Tibial artery (tissue), 4 donors: ENCODE measurements at places on chromosomes 6 and 20.

DNA sequence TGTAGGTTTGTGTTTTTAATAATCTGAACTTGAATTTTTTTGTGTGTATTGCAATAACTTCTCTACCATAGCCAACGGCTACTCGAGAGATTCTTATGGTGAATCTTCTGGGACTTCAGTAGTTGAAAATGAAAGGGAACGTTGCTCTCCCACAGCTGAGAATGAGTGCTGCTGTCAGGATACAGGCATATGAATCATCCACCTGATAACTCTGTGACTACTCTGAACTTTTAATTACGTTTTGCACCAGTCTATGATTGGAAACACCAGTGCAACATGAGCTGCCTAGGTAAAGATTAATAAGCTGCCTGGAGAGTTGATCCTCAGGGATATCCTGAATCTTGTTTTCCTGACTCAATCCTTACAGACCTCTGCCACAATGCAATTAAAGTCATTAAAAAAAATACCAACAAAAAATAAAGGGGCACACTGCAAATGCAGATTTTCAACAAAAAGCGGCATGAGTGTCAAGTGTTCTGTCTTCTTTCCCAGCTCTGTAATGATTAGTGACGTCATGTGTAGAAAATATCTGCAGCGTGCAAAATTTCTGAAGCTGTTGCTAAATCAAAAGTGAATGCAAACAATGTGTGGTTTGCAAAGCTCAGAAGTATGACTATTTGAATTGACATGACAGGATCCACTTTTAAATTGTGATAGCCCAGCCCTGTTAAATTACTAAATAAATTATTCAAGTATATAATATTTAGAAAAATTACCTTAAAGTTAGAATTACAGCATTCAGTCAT, 432.2 kb downstream of the HTR1B start:
- DNase-seq, result no peak

DNA sequence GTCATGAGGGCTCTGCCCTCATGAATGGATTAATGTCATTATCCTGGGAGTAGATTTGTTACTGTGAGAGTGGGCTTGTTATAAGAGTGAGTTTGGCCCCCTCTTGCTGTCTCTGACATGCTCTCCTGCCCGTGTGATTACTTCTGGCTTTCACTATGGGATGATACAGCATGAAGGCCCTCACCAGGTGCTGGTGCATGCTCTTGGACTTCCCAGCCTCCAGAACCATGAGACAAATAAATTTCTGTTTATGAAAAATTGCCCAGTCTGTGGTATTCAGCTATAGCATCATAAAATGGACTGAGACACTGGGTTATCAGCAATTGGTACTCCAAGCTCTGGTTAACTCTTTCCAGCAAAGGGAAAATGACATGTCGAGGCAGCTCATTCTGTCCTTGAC, 76.2 kb upstream of the MAP3K7 start:
- DNase-seq, result no peak

DNA sequence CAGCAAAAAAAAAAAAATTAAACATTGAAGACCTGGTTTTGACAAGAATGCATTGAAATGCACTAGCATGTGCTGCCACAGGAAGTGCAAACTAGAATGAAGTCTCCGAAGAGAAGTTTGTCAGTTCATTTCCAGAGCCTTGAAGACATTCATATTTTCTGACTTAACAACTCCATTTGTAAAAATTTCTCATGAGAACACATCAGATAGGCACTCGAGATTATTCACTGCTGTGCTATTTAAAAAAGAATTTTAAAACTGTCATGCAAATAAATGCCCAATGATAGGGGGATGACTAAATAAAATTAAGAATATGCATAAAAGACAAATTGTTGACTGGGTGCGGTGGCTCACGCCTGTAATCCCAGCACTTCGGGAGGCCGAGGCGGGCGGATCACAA, 394.6 kb upstream of the JARID2 start:
- DNase-seq, result no peak

DNA sequence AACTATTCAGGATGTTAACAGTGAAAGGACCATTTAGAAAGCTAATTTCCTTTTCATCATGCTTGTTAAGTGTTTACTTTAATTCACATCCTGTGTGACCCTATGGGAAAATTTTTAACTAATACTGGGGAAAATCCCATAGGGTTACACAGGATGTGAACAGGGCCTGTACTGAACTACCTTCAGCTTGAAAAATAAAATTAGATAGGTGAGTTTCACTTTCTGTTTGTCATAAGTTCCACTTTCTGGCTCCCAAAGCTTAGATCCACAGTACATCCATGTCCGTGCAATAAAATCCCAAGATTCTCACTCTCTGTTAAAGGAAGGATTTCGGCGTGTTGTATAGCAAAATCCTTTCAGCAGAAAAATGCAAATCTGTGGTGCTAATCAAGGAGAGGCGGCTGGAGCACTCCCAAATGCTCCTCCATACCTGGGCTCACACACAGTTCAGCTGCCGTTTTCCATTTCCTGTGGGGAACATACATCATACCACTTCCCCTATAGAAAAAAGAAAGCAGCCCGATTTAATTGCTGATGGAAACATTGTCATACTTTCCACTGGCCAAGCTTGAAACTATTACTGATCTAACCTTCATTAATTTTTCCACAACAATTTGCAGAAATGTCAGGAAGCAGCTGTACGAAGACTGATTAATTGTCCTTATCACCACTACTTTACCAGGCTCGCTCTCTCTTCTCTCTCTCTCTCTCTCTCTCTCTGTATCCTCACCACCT, 125.2 kb downstream of the HIVEP2 start:
- no peak for DNase-seq

DNA sequence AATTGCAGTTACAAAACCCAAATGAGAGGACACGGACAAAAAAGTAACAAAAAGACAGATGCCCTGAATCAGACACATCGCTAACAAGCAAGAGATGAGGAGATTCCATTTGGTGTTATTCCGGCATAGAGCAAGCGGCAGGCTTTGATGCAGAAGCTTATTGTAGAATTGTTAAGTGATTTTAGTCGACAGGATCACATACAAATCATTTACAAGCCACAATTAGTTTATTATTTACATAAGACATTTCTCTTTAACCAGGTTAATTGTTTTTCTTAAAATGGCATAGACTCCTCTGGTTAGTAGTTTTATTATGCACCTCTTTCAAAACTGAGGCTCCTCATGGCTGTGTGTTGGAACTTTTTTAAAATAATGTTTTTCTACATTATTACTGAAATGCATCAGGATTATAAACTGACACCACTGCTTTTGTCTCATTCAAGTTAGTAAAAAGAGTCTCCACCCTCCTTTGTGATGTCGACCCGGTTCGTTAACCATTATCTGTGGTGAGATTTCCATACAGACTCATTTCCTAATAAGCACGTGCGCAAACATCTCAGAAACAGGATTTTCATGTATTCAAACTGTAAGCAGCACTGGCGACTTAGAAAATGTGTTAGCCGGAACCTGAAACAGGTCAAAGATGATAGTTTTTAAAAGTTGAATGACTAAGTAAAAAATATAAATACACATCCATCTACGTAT, 119.8 kb downstream of the COL12A1 start:
- no peak for DNase-seq
